ENCODE measurements at places on chromosomes 13 and 19. TPM values are rescaled to one million over a fixed set of nuclear protein-coding genes. Genes with fewer than 3 reads are reported as not detected.
A peak's percentile ranks its signal among the peaks of the same experiment; 100 is the strongest.

GRCh38 chr19:40217027-40217810, 965 bp downstream of the TTC9B start:
- no peaks in the 10 kb centered on the region for H3K36me3 ChIP-seq
- DNase-seq: peak; percentile 80
- H3K4me1 ChIP-seq: no peaks in the 10 kb centered on the region
- peaks cover 4% of the 10 kb centered on the region for H3K27me3 ChIP-seq

- H3K4me3 ChIP-seq: no peak overlapping the region
- no peaks in the 10 kb centered on the region for H3K27me3 ChIP-seq
- H3K27ac ChIP-seq: no peak overlapping the region
- H3K4me1 ChIP-seq: no peaks in the 10 kb centered on the region
- DNase-seq: no peak
- no peaks in the 10 kb centered on the region for H3K36me3 ChIP-seq
Measured at GRCh38 chr13:81540777-81541176, 1199.9 kb upstream of the SPRY2 start.

GRCh38 chr19:40155749-40156265, 35.4 kb upstream of the MAP3K10 start:
- no peaks in the 10 kb centered on the region for H3K27me3 ChIP-seq
- DNase-seq: no peak
- H3K27ac ChIP-seq: no peak overlapping the region
- H3K36me3 ChIP-seq: no peaks in the 10 kb centered on the region
- H3K4me1 ChIP-seq: no peaks in the 10 kb centered on the region

GRCh38 chr19:16143399-16144215, at the start of gene HSH2D:
Gene HSH2D, plus strand, starts transcription at chr19:16143685. Its CDS starts 5,066 bp downstream, at chr19:16148751.
- H3K4me3 ChIP-seq: peak within 1 kb of the TSS; percentile 49
- peak within 1 kb of the TSS; percentile 20 for H3K27ac ChIP-seq
- peaks cover under 1% of the 10 kb centered on the region for H3K36me3 ChIP-seq
- H3K27me3 ChIP-seq: no peaks in the 10 kb centered on the region
- H3K4me1 ChIP-seq: no peaks in the 10 kb centered on the region
- peak; percentile 92 for DNase-seq

DNA sequence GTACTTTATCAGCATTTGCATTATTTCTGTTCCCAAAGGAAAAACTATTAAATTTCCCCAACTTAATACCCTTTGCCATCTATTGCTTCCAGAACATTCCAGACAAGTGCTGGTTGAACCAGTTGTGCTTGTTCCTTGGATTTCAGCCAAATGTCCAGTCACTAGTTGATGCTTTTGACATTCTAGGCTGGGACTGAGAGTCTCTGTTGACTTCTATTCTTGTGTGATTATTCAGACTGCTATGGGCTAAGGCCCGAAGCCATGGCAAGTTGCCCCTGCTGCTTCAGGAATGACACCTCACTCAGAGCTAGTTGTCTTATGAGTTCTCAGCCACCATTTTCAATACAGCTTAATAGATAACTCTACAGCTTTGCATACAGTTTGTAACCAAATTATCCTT, 458.1 kb upstream of the ARGLU1 start:
- H3K4me1 ChIP-seq: peaks cover 8% of the 10 kb centered on the region
- no peak overlapping the region for H3K27ac ChIP-seq
- H3K36me3 ChIP-seq: no peaks in the 10 kb centered on the region
- H3K4me3 ChIP-seq: no peak overlapping the region
- no peak for DNase-seq

DNA sequence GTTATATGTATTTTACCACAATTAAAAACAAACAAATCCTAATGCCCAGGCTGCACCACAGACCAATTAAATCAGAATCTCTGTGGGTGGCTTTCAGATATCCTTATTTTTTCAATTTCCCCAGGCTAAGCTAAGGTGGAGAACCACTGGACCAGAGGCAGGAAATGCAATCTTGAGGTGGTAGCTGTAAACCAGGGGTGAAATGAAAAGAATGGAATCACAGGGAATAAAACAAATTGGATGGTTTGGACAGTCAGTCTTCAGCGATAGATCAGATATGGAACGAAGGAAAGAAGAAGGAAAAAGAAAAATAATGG, 215.4 kb downstream of the KCNRG start:
- no peak overlapping the region for H3K27ac ChIP-seq
- H3K4me3 ChIP-seq: no peak overlapping the region
- H3K4me1 ChIP-seq: no peaks in the 10 kb centered on the region
- no peaks in the 10 kb centered on the region for H3K27me3 ChIP-seq

DNA sequence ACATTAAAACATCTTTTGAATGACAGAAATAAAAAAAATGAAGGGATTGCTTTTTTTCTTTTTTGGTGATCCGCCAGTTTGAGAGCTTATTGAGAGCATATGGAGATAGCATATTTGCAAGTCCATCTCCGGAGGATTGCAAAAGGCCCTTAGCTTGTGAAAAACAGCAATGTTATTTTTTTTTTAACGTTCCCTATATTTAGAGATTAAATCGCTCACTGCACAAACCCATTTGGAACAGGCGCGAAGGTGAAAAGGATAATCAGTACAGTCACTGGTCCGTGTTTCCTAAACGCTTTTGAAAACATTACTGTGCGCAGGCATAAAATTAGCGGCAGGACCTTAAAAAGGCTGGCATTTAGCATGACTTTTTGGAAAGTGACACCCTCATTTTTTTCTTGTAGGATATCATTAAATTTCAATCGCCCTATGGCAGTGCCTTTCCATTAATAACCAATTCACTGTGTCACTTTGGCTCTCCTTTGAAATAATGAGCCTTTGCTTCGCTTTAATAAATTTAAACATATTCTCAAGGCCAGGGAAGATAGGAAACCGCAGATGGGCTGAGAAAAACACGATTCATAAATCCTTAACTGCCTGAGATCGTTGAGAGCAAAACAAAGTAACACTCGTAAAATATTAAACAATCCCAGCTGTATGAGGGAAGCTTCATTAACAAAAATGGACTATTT, 342.2 kb downstream of the DACH1 start:
- H3K36me3 ChIP-seq: no peaks in the 10 kb centered on the region
- H3K4me3 ChIP-seq: no peak overlapping the region
- no peaks in the 10 kb centered on the region for H3K27me3 ChIP-seq

GRCh38 chr13:21133077-21133476, 43.3 kb downstream of the SKA3 start:
- H3K4me3 ChIP-seq: no peak overlapping the region
- no peak overlapping the region for H3K27ac ChIP-seq
- no peaks in the 10 kb centered on the region for H3K4me1 ChIP-seq
- H3K27me3 ChIP-seq: no peaks in the 10 kb centered on the region

GRCh38 chr19:34994286-34994642, 5.9 kb upstream of the GRAMD1A start:
- H3K27ac ChIP-seq: peak overlapping the region; percentile 85
- peaks cover 22% of the 10 kb centered on the region for H3K4me1 ChIP-seq
- H3K4me3 ChIP-seq: no peak overlapping the region
- DNase-seq: no peak

DNA sequence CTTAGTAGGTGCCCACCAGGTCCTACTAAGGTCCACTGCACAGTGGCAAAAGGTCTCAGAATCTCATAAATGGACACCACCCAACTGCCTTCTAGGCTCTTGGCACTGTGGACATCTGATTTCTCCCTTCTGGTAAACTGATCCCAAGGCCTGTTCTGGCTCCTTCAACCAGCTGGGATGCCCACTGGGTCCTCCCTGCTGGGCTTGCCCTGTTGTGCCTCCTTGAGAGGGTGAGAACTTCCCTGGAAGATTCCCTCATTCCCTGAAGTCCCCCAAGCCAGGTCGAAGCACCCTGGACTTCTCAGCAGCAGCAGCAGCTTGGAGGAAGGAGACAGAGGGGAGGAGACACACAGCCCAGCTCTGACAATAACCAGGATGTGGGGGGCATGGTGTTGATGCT, 6.6 kb upstream of the ZNF492 start:
- H3K27me3 ChIP-seq: no peaks in the 10 kb centered on the region
- H3K4me3 ChIP-seq: no peak overlapping the region
- DNase-seq: no peak
- no peak overlapping the region for H3K27ac ChIP-seq
- no peaks in the 10 kb centered on the region for H3K36me3 ChIP-seq

- H3K36me3 ChIP-seq: no peaks in the 10 kb centered on the region
- DNase-seq: no peak
- H3K27ac ChIP-seq: no peak overlapping the region
Measured at GRCh38 chr13:48797127-48797526, 143.4 kb downstream of the CYSLTR2 start.

GRCh38 chr13:79191501-79191900, 214.6 kb downstream of the RBM26 start:
- no peaks in the 10 kb centered on the region for H3K27me3 ChIP-seq
- H3K4me1 ChIP-seq: no peaks in the 10 kb centered on the region
- no peak overlapping the region for H3K4me3 ChIP-seq
- no peak for DNase-seq
- H3K36me3 ChIP-seq: no peaks in the 10 kb centered on the region

GRCh38 chr13:27854606-27855005, 62.3 kb downstream of the GSX1 start:
- H3K4me3 ChIP-seq: no peak overlapping the region
- no peak for DNase-seq
- H3K27me3 ChIP-seq: no peaks in the 10 kb centered on the region
- no peaks in the 10 kb centered on the region for H3K4me1 ChIP-seq
- no peaks in the 10 kb centered on the region for H3K36me3 ChIP-seq
- no peak overlapping the region for H3K27ac ChIP-seq

- H3K27me3 ChIP-seq: no peaks in the 10 kb centered on the region
- H3K27ac ChIP-seq: no peak overlapping the region
- DNase-seq: peak; percentile 44
- no peak overlapping the region for H3K4me3 ChIP-seq
- peaks cover 18% of the 10 kb centered on the region for H3K36me3 ChIP-seq
Measured at GRCh38 chr19:53580871-53581835, 43.2 kb downstream of the ZNF331 start.

DNA sequence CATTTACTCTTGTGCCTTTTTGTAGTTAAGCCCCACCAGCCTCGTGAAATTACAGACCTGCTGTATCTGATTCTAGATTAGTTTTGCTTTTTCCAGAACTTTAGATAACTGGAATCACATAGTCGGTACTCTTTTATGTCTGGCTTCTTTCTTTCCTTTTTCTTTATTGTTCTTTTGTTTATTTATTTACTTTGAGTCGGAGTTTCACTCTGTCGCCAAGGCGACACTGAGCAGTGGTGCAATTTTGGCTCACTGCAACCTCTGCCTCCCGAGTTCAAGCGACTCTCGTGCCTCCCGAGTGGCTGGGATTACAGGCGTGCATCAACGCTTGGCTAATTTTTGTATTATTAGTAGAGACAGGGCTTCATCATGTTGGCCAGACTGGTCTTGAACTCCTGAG, 6.0 kb upstream of the NCCRP1 start:
- H3K27ac ChIP-seq: no peak overlapping the region
- H3K27me3 ChIP-seq: no peaks in the 10 kb centered on the region
- H3K4me1 ChIP-seq: peaks cover 9% of the 10 kb centered on the region

- no peaks in the 10 kb centered on the region for H3K36me3 ChIP-seq
- H3K27me3 ChIP-seq: no peaks in the 10 kb centered on the region
- no peak overlapping the region for H3K4me3 ChIP-seq
Measured at GRCh38 chr13:82698941-82699340, 1183.3 kb downstream of the SLITRK1 start.

GRCh38 chr19:53883231-53883661, 1.2 kb downstream of the PRKCG start:
- H3K27me3 ChIP-seq: no peaks in the 10 kb centered on the region
- no peak overlapping the region for H3K4me3 ChIP-seq
- no peak for DNase-seq
- peaks cover 4% of the 10 kb centered on the region for H3K4me1 ChIP-seq
- no peak overlapping the region for H3K27ac ChIP-seq

GRCh38 chr19:47756953-47757608, 11.7 kb downstream of the NOP53 start:
- H3K27ac ChIP-seq: no peak overlapping the region
- DNase-seq: peak; percentile 59
- no peaks in the 10 kb centered on the region for H3K4me1 ChIP-seq

DNA sequence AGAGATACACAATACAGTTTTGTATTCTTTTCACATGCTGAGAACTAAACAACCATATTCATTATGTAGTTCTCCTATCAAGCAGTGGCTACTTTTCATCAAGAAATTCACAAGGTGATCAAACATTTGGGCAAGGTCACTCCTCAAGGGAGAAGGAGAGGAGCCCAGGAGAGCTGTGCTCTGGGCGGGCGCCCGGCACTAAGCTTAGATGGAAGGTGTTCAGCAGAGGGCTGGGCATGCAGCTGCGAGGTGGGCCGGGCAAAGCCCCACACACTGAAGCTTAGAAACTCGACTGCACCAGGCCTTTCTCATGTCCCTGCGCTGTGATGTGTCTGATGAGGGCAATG, 30.4 kb upstream of the SPACA7 start:
- no peaks in the 10 kb centered on the region for H3K4me1 ChIP-seq
- no peaks in the 10 kb centered on the region for H3K36me3 ChIP-seq
- H3K27me3 ChIP-seq: no peaks in the 10 kb centered on the region

DNA sequence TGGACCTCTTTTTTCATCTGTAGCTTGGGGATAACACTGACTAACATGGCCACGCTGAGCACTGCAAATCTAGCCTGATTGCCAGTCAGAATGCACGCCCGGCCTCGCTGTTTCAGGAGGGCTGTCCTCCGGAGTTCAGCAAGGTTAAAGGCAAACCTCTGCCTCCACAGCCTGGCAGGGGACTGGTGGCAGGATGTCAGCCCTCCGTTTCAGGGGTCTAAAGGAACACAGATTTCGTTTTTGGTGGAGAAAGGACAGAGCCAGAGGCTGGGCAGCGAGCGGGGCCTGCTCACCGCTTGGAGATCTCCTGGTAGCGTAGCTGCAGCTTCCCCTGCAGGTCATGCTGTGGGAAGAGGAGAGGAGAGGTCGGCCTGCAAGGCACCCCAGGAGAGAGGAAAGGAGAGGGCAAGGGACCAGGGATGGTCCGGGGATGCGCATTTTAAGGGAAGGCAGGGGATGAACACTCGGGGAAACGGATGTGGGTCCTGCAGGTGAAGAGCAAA, 560 bp downstream of the NDUFA7 start:
- H3K4me3 ChIP-seq: peak overlapping the region; percentile 93
- H3K27me3 ChIP-seq: no peaks in the 10 kb centered on the region
- no peak for DNase-seq
- peaks cover 9% of the 10 kb centered on the region for H3K4me1 ChIP-seq
- no peaks in the 10 kb centered on the region for H3K36me3 ChIP-seq

- no peak for DNase-seq
- H3K4me1 ChIP-seq: no peaks in the 10 kb centered on the region
- H3K27me3 ChIP-seq: peaks cover 8% of the 10 kb centered on the region
- no peaks in the 10 kb centered on the region for H3K36me3 ChIP-seq
- H3K4me3 ChIP-seq: no peak overlapping the region
Measured at GRCh38 chr13:87684850-87685742, 13.9 kb downstream of the SLITRK5 start.

DNA sequence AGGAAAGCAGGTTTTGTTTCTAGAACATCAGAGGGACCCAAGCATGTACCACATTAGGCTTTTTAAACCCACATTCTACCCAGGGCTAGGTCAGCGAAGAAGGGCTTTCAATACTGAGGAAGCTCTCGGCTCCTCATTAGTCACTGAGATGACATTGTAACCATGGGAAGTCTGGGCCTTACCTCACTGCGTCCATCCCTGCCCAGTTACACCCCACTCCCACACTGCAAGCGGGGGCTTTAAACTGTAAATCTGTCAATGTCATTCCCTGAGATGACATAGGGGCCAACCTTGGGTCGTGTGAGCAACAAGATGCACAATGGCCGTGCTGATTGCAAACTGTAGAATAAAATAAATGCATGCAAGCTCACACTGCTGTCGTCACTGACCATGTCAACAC, 21.7 kb upstream of the TFDP1 start:
- no peak for DNase-seq
- H3K36me3 ChIP-seq: no peaks in the 10 kb centered on the region
- H3K27me3 ChIP-seq: no peaks in the 10 kb centered on the region
- H3K4me1 ChIP-seq: no peaks in the 10 kb centered on the region

- no peaks in the 10 kb centered on the region for H3K4me1 ChIP-seq
- H3K27me3 ChIP-seq: no peaks in the 10 kb centered on the region
- DNase-seq: no peak
Measured at GRCh38 chr19:51359294-51359693, 6.9 kb downstream of the ETFB start.

TPP2 gene
- 9.5 TPM for polyA plus RNA-seq

TYROBP gene
- polyA plus RNA-seq: 17.4 TPM

TNFSF9 gene
- polyA plus RNA-seq: not detected

ZNF835 gene
- polyA plus RNA-seq: 0.34 TPM

OR7A17 gene
- polyA plus RNA-seq: not detected

All from pancreas (tissue), 10 donors.